ENCODE measurements at places on chromosomes 11 and 22.

- DNase-seq: no peak
Measured at GRCh38 chr11:114273890-114274635, 22.1 kb upstream of the NNMT start.

- DNase-seq: no peak
Measured at GRCh38 chr11:122145715-122146274, 29.8 kb upstream of the BLID start.

DNA sequence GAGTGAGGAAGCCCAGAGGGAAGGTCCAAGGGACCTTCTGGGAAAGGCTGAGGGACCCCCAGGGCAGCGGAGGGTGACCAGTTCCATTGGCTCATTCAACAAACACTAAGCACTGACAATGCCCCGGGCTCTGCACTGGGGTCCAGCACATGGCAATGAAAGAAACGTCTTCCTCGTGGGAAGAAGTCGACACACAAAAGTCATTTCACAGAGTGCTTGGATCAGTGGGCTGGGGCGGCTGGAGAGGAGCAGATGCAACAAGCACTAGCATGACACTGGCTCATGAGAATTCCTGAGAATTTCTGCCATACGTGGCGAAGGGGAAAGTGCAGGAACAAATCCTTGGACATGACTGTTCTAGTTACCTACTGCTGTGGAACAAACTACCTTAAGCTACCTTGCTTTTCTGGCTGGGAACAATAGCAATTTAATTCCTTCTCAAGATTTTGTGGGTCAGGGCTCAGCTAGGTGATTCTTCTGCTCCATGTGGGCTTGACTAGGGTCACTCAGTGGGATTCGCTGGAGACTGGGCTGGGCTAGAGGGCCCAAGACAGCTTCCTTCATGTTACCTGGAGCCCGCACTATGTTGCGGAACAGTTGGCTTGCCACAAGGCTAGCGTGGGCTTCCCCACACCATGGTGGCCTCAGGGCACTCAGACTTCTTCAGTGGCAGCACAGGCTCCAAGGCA is 6.9 kb upstream of the STIP1 start:
- no peak for DNase-seq

GRCh38 chr11:8069771-8070170 is 11.2 kb upstream of the TUB start:
- DNase-seq: no peak

- no peak for DNase-seq
Measured at GRCh38 chr11:16799221-16799620, 60.8 kb downstream of the C11orf58 start.
